Fibroblast of skin of left biceps (primary cell): ENCODE measurements at places on chromosomes 12 and 14.

DNA sequence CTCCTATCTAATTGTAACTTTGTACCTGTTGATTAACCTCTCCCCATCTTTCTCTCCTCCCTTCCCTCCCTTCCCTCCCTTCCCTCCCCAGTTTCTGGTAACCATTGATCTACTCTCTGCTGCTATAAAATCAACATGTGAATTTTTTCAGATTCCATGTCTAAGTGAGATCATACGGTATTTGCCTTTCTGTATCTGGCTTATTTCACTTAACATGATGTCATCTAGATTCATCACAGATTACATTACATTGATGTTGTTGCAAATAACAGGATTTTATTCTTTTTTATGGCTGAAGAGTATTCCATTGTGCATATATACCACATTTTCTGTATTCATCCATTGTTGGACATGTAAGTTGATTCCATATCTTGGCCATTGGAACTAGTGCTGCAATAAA lies 68.0 kb upstream of the FBXO33 start:
- DNase-seq, result no peak

DNA sequence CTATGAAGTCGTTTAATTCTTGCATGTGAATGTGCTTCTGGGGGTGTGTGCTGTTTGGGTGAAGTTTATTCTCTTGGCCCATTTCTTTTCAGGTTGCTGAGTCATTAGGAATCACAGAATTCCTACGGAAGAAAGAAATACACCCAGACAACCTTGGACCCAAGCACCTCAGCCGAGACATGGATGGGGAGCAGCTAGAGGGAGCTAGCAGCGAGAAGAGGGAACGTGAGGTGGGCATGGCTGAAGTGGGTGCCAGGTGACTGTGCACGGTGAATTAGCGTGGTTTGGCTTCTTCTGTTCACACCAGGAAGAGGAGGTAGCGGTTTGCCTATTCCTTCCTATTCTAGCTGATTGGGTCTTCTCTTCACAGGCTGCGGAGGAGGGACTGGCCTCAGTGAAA lies 19.2 kb downstream of the ZNF839 start:
- DNase-seq, result no peak

GRCh38 chr12:45232756-45233372 lies 17.0 kb downstream of the ANO6 start:
- peak; percentile 88 for DNase-seq

GRCh38 chr14:76080025-76080424 lies 71.7 kb upstream of the GPATCH2L start:
- no peak for DNase-seq

DNA sequence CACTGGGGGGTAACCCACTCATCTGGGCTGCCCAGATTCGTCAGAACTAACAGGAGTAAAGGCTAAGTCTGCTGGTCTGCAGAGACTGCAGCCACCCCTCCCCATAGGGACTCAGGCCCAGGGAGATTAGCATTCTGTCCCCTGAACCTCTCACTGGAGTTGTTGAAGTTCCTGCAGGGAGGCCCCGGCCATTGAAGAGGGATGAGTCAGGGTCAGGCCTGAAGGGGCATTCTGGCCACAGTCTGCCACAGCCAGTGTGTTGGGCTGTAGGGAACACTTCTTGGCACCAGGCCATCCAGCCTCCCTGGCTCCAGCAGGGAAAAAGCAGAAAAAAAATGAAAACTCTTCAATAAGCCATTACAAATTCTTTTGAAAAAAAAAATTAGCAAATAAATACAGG lies 35.3 kb downstream of the KLRK1 start:
- DNase-seq, result no peak

- no peak for DNase-seq
These were observed 23.9 kb downstream of the NEMF start for GRCh38 chr14:49828640-49829039.

DNA sequence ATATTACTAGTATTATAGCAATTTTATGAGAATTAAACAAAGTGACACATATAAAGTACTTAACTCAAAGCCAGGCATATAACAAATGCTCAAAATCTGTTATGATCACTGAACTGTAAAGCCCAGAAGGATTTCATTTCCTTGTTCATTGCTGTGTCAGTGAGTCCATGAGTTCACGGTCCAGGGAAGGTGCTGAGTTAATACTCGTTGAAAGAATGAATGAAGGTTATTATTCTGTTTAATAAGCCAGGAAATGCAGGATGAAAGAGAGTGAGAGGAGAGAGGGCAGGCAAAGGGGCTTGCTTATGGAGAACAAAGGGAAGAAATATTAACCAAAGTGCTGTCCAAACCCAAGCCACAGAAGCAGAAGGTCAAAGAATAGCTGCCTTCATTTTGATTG lies 40.2 kb upstream of the NT5DC3 start:
- DNase-seq, result no peak

DNA sequence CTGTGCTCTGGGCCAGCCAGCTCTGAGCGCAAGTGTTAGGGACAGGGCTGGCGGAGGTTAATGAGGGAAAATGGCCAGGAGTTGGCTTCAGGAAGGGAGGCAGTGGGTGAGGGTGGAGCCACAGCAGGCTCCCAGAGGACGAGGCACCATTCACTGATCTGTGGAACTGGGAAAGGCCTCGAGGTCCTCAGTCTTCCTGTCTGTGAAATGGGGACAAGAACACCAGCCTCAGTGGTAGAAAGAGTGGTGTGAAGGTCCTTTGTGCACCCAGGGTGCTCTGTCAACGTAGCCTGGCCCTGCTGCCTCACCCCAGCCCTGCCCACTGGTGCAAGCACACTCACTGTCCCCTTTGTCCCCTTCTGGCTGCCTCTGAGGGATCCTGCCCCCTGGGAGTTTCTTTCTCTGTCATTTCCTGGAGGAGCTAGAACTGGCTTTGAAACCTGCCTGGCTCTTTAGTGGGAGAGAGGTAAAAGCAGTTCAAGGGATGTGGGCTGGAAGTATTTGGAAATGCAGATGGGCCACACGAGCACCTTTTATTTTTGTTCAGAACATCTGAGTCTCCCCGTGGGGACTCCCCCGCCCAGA lies 25.0 kb downstream of the SYNDIG1L start:
- no peak for DNase-seq

GRCh38 chr12:102652645-102653313 lies 172.4 kb upstream of the IGF1 start:
- no peak for DNase-seq

GRCh38 chr12:40188558-40189320 lies 36.1 kb upstream of the LRRK2 start:
- DNase-seq, result no peak

DNA sequence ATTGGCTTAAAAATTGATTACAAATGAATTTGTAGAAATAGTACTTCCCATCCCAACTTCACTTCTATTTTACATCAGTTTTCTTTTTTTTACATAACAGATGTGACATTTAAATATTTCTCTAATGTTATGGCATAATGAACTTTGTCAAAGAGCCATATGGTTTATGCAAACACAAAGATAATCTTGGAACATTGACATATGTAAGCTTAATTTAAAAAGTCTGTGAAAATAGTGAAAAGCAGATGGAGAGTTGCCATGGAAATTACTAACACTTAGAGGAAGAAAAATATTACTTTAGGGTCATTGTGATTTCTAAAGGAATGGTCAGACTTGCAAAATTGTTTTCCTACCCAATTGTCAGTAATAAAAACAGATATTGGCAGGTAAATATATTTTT lies 232.4 kb downstream of the AEBP2 start:
- peak; percentile 37 for DNase-seq

DNA sequence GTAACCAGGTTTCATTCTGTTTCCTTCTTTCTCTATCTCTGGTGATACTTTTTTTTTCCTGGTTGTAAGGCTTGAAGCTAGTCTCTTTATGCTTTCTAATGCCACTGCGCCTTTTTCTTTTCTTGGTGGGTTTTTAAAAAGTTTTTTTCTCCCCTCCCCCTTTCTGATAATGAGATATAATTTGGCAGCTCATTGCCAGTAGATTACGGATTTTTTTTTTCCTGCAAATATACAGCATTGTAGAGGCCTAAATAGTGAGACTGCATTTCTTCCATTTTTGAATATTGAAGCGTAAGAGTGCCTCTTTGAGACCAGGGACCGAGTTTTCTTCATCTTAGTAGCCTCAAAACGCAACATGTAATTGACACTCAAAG lies 1.1 kb downstream of the PAPOLA start:
- no peak for DNase-seq

GRCh38 chr12:116592731-116593130 lies 33.5 kb downstream of the MAP1LC3B2 start:
- DNase-seq, result no peak

- DNase-seq, result no peak
These were observed 112.4 kb downstream of the BCL11B start for GRCh38 chr14:99159341-99160340.

- no peak for DNase-seq
These were observed 63.1 kb upstream of the SOX5 start for GRCh38 chr12:24012528-24012927.

DNA sequence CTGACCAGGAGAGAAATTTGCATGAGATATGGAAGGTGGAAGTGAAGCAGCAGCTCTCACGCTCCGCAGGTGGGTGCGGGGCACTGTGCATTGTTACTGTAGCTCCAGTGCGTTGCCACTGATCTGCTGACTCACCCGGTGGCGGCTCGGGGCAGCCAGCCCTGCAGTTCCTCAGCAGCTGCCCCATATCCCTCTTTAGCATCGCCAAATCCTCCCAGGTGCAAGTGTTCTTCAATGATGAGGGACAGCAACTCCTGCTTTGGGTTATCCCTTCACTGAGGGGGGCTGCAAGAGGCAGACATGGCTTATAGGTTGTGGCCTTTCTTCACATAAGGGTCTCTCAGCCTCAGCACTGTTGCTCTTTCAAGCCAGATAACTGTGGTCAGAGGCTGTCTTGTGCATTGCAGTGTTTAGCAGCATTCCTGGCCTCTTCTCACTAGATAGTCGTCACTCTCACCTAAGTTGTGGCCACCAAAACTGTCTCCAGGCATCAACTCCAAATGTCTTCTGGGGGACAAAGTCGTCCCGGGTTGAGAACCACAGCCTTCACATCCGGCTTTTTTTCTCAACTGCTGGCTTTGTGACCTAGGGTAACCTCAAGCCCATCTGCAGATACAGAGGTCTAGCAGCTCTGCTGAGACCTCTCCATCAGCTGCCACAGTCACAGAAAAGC lies 180.8 kb downstream of the EFCAB11 start:
- no peak for DNase-seq

DNA sequence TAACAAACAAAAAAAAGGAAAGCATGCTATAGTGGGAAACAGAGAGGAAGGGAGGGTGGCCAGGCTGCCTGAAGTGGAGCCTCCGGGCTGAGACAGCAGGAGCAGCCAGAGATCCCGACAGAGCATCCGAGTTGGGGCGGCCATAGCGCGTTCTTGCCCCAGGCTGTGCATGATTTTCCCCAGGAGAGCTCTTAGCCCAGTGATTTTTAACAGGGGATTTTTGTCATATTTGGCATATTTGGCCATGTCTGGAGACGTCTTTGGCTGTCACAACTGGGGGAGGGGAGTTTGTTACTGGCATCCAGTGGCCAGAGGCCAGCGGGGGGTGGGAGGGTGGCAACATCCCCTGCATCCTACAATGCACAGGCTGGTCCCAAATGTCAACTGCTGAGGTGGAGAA lies 23.6 kb downstream of the BDKRB1 start:
- no peak for DNase-seq

- no peak for DNase-seq
These were observed 267 bp downstream of the CFAP251 start for GRCh38 chr12:121918679-121919038.

DNA sequence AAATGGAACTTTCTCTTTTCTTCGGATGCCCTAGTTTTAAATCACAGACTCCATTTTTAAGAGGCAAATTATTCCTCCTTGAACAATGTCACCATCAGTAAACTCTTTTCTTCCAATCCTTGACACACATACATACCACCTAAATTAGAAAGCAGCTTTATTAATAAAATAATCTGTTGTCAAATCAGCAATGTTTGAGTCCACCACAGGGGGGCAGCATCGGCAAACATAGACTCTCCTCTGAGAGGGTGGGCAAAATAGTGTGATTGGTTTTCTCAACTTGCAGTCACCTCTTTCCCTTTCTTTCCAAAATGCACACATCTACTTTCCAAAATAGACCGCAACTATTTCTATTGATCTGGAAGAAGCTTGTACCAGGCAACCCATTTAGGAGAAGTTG lies 438.4 kb upstream of the OR4E1 start:
- no peak for DNase-seq

DNA sequence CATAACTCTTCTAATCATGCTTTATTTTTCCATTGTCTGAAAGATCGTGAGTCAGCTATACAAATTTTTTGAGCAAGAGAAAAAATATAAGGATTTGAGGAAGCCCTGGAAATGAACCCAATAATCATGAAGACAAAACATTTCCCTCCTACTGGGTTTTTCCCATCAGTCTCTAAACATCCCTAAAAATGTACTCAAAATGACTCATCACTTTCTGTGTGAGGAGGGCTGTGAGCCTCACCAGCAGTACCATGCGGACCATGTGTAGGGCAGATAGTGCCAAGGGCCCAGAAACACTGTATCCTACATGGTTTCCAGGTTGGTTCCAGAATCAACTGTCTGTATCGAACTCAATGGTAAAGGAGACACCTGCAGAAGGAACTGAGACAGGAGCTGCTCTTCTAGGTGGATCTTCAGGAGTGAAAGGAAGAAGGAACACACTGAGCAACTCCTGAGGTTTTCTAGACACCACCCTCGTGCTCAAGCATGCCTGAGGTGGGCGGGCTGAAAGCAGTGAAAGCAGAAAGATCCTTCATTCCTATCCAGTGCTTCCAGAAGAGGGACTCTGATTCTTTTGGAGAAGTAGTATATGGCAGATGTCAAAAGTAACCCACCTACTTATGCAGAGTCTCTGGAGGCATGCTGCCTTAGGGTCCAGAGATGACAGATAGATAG lies 48.6 kb upstream of the RHOJ start:
- no peak for DNase-seq

- DNase-seq, result no peak
These were observed 214.0 kb upstream of the MIS18BP1 start for GRCh38 chr14:45467023-45467422.

DNA sequence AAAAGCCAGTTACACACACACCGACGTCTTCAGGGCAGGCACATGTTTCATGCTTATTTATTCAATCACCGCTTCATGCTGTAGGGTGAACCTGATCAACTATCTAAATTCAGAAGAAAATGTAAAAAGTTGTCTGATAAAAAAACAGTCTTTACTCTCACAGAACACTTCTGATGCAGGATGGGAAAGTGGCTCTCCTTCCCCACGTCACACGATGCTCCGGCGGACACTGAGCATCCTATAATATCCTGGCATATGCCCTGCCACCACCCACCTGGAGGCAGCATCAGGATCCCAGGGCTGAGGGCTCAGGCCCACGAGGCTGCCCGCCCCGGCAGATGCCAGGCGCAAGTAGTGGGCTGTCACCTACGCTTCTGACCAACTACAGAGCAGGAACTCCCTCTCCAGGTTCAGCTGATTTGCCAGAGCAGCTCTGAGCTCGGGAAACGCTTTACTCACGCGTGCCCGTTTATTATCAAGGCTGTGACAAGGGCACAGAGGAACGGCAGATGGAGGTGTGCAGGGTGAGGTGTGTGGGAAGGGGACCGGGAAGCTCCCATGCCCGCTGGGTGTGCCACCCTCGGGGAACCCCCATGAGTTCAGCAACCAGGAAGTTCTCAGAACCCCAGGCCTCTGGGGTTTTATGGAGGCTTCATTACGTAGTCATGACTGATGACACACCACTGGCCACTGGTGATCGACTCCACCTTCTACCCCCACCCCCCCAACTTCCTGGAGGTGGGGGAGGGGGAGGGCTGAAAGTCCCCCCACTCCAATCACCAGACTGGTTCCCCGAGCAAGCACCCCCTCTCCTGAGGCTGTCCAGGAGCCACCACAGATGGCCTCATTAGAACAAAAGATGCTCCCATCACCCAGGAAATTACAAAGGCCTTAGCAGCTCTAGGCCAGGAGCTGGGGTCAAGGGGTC lies 32.1 kb downstream of the SLC15A4 start:
- no peak for DNase-seq
